ENCODE measurements at places on chromosomes 3 and 15. TPM values are rescaled to one million over a fixed set of nuclear protein-coding genes. Genes with fewer than 3 reads are reported as not detected.

DNA sequence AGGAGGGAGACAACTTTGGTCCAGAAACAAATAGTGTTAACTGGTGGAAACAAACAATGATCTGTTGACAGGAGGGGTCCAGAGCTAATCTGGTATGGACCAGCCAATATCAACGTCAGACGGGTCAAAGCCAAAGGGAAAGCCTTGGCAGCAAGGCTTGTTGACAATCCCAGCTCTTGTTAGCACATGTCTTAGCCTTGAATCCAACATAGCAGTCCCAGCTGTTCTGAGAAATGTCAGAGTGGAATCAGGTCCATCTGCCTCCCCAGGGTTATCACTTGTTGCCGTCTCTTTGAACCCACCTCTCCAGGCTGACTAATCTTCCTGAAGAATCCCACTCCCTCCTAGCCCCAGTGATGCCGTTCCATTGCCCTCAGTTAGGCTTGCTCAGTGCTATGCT, 404.6 kb upstream of the MCTP2 start:
- DNase-seq, result no peak
- H3K36me3 ChIP-seq, result no peaks in the 10 kb centered on the region
- no peak overlapping the region for H3K4me3 ChIP-seq

DNA sequence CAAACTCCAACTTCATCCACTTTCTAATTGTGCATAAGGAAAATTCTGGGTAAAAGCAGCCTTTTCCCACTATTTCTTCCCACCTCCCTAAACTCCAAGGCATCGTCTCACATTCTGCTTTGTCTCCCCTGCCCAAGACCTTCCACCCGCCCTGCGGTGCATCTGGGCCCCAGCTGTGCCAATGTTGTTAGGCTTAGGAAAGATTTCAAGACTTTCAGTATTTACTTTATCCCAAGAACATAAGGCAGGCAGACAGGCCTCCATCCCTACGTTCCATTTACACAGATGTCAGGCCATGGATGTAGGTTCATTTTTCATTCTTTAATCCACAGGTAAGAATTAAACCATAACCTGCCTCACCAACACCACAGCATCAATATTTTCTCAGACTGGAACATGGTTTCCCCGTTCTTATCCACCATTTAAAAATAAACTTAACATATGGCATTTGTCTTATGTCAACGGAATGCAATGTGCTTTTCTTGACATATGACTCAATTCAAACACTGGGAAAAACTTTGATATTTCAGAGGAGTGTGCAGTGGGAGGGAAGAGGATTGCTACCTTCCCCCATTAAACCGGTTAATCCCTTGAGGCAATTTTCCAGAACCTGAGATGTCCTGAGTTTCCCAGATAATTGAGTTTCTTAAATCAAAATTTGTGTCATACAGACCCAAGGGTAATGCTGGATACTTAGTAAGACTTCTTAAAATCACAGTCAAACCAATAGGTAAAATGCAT, 238.0 kb upstream of the LRIG1 start:
- DNase-seq, result no peak
- no peak overlapping the region for H3K27ac ChIP-seq
- H3K4me3 ChIP-seq, result no peak overlapping the region
- no peaks in the 10 kb centered on the region for H3K36me3 ChIP-seq
- H3K27me3 ChIP-seq, result no peaks in the 10 kb centered on the region
- H3K4me1 ChIP-seq, result peaks cover 3% of the 10 kb centered on the region

DNA sequence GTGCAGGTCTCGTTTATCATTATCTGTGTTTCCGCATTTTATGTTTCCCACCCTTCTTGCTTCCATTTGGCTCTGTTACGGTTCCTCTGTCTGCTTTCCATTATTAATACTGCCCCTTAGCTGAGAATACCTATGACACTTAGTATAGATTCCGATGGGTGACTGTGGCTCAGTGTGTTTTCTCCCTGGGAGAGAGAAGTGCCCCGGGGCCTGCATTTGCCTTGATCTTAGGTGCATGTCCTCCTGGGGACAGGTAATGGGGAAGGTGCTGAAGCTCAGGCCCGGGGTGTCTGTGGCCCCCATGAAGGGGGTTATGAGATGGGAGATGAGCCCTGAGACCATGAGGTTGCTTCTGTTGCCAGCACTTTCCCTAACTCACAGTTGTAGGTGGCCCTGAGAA, 43.4 kb upstream of the PCSK6 start:
- H3K27ac ChIP-seq, result no peak overlapping the region
- H3K36me3 ChIP-seq, result no peaks in the 10 kb centered on the region
- H3K4me1 ChIP-seq, result no peaks in the 10 kb centered on the region
- H3K4me3 ChIP-seq, result no peak overlapping the region
- DNase-seq, result no peak

GRCh38 chr3:125318871-125319270, 56.3 kb downstream of the ZNF148 start:
- peaks cover 19% of the 10 kb centered on the region for H3K4me1 ChIP-seq
- DNase-seq, result no peak
- H3K27ac ChIP-seq, result no peak overlapping the region
- no peaks in the 10 kb centered on the region for H3K27me3 ChIP-seq

- H3K36me3 ChIP-seq, result no peaks in the 10 kb centered on the region
- no peaks in the 10 kb centered on the region for H3K4me1 ChIP-seq
- H3K27me3 ChIP-seq, result no peaks in the 10 kb centered on the region
- DNase-seq, result no peak
- H3K27ac ChIP-seq, result no peak overlapping the region
Measured at GRCh38 chr15:73227433-73228056, 141.2 kb downstream of the HCN4 start.

- no peak for DNase-seq
- no peak overlapping the region for H3K27ac ChIP-seq
- no peaks in the 10 kb centered on the region for H3K36me3 ChIP-seq
- no peaks in the 10 kb centered on the region for H3K27me3 ChIP-seq
- H3K4me3 ChIP-seq, result no peak overlapping the region
Measured at GRCh38 chr3:101861789-101862415, 12.6 kb downstream of the NFKBIZ start.

GRCh38 chr3:155193868-155194267, 99.6 kb downstream of the STRIT1 start:
- no peak overlapping the region for H3K27ac ChIP-seq
- H3K4me1 ChIP-seq, result peaks cover 12% of the 10 kb centered on the region
- no peaks in the 10 kb centered on the region for H3K36me3 ChIP-seq

GRCh38 chr3:46607603-46608028, 4.7 kb upstream of the FAM240A start:
- H3K36me3 ChIP-seq, result no peaks in the 10 kb centered on the region
- H3K27me3 ChIP-seq, result no peaks in the 10 kb centered on the region
- H3K4me3 ChIP-seq, result no peak overlapping the region
- H3K27ac ChIP-seq, result no peak overlapping the region
- H3K4me1 ChIP-seq, result no peaks in the 10 kb centered on the region
- peak; percentile 56 for DNase-seq

DNA sequence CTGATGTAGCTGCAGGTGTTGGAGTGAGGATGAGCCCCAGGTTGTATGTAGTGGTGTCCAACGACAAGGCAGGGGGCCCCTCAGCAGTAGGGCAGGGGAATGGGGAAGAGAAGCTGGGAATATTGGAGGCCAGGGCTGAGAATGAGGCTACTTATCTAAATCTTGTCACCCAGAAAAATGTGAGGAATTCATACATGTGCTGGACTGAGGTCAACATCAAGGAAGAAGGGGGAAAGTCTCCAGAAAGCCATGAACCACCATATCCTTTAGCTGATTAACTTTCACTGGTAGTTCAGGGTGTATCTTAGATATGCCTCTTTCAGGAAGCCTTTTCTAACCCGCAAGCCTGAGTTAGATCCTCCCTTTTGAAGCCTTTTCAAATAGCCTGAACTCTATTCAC, 22.6 kb upstream of the FSTL1 start:
- no peaks in the 10 kb centered on the region for H3K27me3 ChIP-seq
- no peaks in the 10 kb centered on the region for H3K36me3 ChIP-seq
- no peak overlapping the region for H3K27ac ChIP-seq
- no peak overlapping the region for H3K4me3 ChIP-seq
- DNase-seq, result no peak

- no peaks in the 10 kb centered on the region for H3K36me3 ChIP-seq
- peak; percentile 77 for DNase-seq
- no peaks in the 10 kb centered on the region for H3K27me3 ChIP-seq
- no peak overlapping the region for H3K27ac ChIP-seq
- H3K4me1 ChIP-seq, result no peaks in the 10 kb centered on the region
Measured at GRCh38 chr3:96863129-96863740, 48.8 kb downstream of the EPHA6 start.

GRCh38 chr3:177429079-177429478, 231.8 kb upstream of the TBL1XR1 start:
- no peaks in the 10 kb centered on the region for H3K36me3 ChIP-seq
- no peaks in the 10 kb centered on the region for H3K4me1 ChIP-seq
- no peak overlapping the region for H3K4me3 ChIP-seq
- H3K27me3 ChIP-seq, result no peaks in the 10 kb centered on the region
- no peak overlapping the region for H3K27ac ChIP-seq

GRCh38 chr3:116863822-116864589, 154.4 kb downstream of the TUSC7 start:
- H3K4me1 ChIP-seq, result no peaks in the 10 kb centered on the region
- H3K4me3 ChIP-seq, result no peak overlapping the region
- H3K27me3 ChIP-seq, result no peaks in the 10 kb centered on the region
- no peaks in the 10 kb centered on the region for H3K36me3 ChIP-seq
- peak; percentile 45 for DNase-seq

- no peaks in the 10 kb centered on the region for H3K36me3 ChIP-seq
- no peak overlapping the region for H3K27ac ChIP-seq
- no peak overlapping the region for H3K4me3 ChIP-seq
- H3K4me1 ChIP-seq, result no peaks in the 10 kb centered on the region
- no peak for DNase-seq
Measured at GRCh38 chr3:28859897-28860296, 421.0 kb upstream of the RBMS3 start.

GRCh38 chr3:195609229-195609628, 25.5 kb upstream of the APOD start:
- no peaks in the 10 kb centered on the region for H3K4me1 ChIP-seq
- H3K27ac ChIP-seq, result no peak overlapping the region
- no peak for DNase-seq

DNA sequence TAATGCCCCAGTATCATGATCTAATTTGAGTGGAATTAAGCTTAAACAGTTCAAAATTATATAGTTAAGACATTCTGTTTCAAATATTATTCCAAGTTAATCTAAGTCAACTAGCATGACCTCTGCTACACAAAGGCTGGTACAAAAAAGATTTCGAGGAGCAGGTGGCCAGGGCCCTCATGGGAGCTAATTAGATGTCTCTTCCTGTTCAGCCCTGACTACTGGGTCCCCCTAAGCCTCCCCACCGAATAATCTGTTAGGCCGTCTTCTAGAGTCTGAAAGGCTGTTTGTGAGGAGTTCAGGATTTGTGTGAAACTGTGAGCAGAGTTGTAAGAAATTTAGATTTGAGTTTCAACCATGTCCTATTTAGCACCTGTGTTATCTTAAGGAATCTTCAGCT, 75.4 kb downstream of the PPM1L start:
- H3K36me3 ChIP-seq, result no peaks in the 10 kb centered on the region
- H3K4me3 ChIP-seq, result no peak overlapping the region
- H3K27ac ChIP-seq, result no peak overlapping the region

GRCh38 chr3:169522595-169523529, 140.7 kb downstream of the MECOM start:
- H3K36me3 ChIP-seq, result no peaks in the 10 kb centered on the region
- H3K27me3 ChIP-seq, result no peaks in the 10 kb centered on the region
- DNase-seq, result no peak
- H3K4me1 ChIP-seq, result no peaks in the 10 kb centered on the region

DNA sequence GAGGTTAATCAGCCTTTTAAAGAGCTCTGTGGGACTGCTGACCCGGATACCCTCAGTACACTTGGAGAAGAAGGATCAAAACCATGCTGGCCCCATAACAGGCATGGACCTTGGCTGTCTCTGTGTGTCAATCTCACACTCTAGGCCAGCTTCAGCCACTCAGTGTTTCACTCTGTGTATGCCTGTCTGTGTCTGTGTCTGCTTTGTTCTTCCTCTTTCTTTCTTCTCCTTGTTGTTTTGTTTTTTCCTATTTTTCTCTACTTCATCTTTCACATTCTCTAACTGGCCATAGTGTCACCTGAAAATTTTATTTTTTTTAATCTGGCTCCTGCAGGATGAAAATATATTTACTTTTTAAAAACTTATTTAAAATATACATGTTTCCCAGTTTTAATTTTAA, 51.1 kb downstream of the SERP1 start:
- no peak overlapping the region for H3K4me3 ChIP-seq
- DNase-seq, result no peak
- no peaks in the 10 kb centered on the region for H3K36me3 ChIP-seq
- H3K27me3 ChIP-seq, result no peaks in the 10 kb centered on the region
- H3K27ac ChIP-seq, result no peak overlapping the region

DNA sequence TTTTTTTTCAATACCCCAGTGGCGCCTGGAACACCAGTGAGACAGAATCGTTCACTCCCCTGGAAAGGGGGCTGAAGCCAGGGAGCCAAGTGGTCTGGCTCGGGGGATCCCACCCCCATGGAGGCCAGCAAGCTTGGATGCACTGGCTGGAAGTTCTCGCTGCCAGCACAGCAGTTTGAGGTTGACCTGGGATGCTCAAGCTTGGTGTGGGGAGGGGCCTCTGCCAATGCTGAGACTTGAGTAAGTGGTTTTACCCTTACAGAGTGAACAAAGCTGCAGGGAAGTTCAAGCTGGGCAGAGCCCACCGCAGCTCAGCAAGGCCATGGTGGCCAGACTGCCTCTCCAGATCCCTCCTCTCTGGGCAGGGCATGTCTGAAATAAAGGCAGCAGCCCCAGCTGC, 276.2 kb upstream of the CNTN6 start:
- DNase-seq, result no peak
- no peaks in the 10 kb centered on the region for H3K36me3 ChIP-seq
- no peak overlapping the region for H3K27ac ChIP-seq
- no peak overlapping the region for H3K4me3 ChIP-seq
- no peaks in the 10 kb centered on the region for H3K27me3 ChIP-seq

Gene NOX5
- not detected for total RNA-seq

Gene BFSP2
- 33.1 TPM for total RNA-seq

Gene MAP2K1
- 46.6 TPM for total RNA-seq

Gene ZCWPW2
- total RNA-seq, result not detected

Gene TIPIN
- total RNA-seq, result 16.5 TPM

Gene CAV3
- not detected for total RNA-seq

Gene CKMT1B
- not detected for total RNA-seq

Gene FETUB
- total RNA-seq, result not detected

Gene SLC25A26
- 42.1 TPM for total RNA-seq

Gene ILDR1
- 0.52 TPM for total RNA-seq

Gene AGBL1
- not detected for total RNA-seq

Gene CD200R1
- not detected for total RNA-seq

Gene LRRN1
- not detected for total RNA-seq

Gene EHD4
- 19.9 TPM for total RNA-seq

Measured in Karpas-422 (cell line).